ENCODE measurements at places on chromosomes 3 and 15. TPM values are rescaled to one million over a fixed set of nuclear protein-coding genes. Genes with fewer than 3 reads are reported as not detected.
A peak's percentile ranks its signal among the peaks of the same experiment; 100 is the strongest.

DNA sequence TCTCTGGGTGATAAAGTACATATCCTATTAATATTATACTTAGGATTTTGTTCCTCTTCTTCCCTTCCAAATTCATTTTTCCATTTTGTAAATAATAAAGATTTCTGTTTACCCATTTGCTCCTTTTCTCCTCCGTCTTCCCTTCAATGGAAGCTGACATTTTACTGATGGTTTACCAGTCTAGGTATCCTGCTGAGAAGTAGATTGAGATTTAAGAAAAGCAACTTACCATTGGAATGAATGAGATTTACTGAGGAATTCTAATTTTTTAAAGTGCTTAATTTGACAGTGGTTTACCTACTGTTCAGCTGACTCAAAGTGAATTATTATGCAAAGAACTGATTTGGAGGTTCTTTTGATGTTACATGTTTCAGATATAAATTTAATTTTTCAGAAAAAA lies 2.4 kb downstream of the C15orf61 start:
- DNase-seq: no peak

- DNase-seq: no peak
These were observed 221.4 kb downstream of the FAM43A start for GRCh38 chr3:194906970-194907629.

DNA sequence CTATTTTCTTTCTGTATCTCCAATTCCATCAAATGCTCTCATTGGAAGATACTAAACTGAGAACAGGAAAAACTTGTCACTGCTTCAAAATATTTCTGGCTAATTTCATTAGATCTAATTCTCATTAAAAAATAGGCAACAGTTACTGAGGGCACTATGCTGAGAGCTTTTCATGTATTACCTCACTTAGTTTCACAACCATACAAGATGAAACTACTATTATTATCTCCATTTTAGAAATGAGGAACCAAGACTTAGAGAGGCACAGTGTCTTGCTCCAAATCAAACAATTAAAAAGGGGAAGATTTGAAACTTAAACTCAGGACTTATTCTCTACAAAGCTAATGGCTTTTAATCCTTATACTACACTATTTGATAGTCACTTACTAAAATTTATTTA lies 7.2 kb upstream of the OTOL1 start:
- peak; percentile 67 for DNase-seq

GRCh38 chr15:98714922-98715321 lies 66.6 kb downstream of the IGF1R start:
- DNase-seq: no peak

- no peak for DNase-seq
These were observed 38.7 kb downstream of the ROBO1 start for GRCh38 chr3:79729096-79729495.

PLSCR1 gene
- 26.2 TPM for total RNA-seq

INSYN1 gene
- total RNA-seq: not detected

DNA sequence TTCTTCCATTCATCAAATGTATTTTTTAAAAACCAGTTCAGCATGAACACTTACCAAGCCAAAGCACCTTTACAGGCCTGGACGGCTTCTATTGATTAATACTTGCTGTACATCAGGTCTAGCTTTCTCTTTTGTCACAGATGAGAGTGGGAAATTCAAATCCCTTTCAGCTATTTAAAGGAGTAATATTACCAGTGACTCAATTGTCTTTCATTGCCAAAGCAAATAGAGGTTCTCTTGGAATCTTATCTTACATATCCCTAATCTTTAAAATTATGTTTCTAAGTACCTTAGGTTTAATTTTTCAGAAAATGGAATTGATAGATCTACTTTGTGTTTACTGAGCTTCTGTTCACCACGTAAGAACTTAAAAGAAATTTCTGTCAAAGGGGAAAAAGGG lies 922.9 kb downstream of the NSUN3 start:
- DNase-seq: no peak

MCTP2 gene
- 58.9 TPM for total RNA-seq

DNA sequence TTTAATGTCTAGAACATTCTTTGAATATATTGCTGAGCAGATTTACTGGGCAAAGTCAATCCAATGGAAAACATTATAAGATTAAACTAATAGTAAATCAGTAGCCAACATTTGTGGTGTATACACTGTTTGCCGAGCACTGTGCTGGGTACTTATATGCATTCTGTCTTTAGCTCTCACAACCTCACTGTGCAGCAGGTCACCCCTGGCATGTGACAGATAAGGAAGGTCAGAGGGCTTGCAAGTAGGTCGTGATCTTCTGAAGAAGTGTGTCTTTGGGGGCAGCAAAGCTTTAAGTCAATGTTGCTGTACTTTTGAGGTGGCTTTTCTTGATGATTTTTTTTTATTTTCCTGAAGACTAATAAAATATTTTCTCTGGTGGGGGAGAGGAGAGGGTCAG lies 62.2 kb downstream of the TCAIM start:
- DNase-seq: no peak

DNA sequence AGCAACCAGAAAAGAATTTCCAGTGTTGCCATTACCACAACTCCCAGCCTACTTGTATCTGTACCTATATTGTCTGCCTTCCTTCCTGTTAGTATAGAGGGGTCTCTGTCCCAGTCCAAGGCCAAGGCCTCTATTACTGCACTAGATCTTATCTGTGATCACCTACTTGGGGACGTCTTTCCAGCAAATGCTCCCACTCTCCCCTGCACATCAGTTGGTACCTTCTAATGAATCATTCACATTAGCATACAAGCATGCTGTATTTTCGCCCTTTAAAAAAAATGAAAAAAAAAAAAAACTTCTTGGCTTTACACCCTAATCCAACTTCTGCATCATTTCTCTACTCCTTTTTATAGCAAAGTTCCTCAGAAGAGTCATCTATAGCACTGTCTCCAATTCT lies 4.8 kb upstream of the AVEN start:
- no peak for DNase-seq

DNA sequence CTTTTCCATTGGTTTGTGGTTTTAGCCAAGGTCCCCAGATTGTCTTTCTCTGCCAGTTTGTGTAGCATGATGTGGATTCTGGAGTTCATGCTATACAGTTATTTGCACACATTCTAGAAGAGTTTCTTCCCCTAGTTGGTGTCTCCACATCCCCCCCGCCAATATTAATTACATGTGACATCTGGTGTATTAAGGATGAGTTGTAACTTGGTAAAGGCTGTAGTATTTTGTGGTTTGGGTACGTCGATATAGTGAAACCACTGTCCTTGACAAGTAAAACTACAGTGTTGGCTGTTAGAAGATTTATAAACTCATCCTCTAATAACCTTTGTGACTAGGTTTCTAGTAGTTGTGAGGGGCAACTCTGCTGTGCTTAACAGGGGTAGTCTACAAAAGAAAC lies 23.7 kb upstream of the P4HTM start:
- no peak for DNase-seq

HHATL gene
- total RNA-seq: not detected

PP2D1 gene
- total RNA-seq: not detected

LSAMP gene
- not detected for total RNA-seq

EIF5A2 gene
- total RNA-seq: 7.8 TPM

DNA sequence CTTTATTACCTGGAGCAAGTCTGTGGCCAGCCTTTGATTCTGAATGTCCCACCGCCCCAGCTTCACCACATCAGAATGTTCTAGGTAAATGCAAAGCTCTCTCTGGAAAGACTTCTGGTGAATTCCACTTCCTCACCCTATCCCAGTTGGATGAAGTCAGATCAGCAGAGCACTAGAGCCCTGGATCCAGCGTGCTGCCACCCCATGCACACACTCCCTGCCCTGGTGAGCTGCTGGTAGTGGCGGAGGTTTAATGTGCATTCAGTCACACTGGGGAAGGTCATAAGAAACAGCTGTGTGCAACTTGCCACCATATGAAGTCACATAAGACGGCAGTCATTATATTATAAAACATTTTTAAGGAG lies 16.3 kb upstream of the SLC41A3 start:
- no peak for DNase-seq

- DNase-seq: peak; percentile 81
These were observed 880 bp downstream of the PPP4R2 start for GRCh38 chr3:72997421-72997961.

DNA sequence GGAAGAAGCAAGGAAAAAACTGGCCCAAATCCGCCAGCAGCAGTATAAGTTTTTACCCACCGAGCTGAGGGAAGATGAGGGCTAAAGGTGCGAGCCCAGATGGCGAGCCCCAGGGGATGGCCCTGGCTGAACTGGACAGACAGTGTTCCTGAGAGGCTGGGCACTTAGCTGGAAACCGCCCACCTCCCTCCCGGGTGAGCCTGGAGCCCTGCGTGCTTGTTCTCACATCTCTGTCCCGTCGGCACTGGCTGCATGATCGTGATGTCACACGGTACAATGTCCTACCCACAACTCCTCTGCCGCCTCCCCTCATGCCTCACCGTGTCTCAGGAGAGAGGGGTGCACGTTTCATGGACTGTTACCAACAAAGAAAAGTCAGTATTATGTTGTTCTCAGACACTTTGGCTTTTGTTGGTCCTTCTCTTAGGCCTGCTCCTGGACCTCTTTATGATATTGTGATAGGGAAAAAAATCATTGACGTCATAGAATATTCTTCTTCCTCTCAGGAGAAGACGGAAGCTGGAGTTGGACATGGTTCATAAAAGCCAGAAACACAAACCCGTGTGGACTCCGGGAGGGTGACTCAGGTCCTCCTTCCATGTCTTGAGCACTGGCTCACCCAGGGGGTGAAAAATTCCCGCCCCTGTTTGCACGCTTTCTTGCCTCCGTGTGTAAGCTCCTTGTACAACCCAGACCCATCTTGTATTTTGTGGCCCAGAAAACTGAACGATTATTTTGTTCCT lies 201.8 kb upstream of the TPM1 start:
- DNase-seq: no peak

All from Karpas-422 (cell line).